Stimulated activated CD8-positive, alpha-beta memory T cell treated with anti-CD3 and anti-CD28 coated beads, Interleukin-15, amount 100 ng/mL, for 4 hours (primary cell): ENCODE measurements at places on chromosomes 12 and 14.

- DNase-seq = no peak
Measured at GRCh38 chr12:49105504-49106084, 5.1 kb downstream of the LMBR1L start.

GRCh38 chr12:27534060-27534764 lies 10.2 kb downstream of the PPFIBP1 start:
- no peak for DNase-seq

GRCh38 chr14:61671082-61671481 lies 24.2 kb upstream of the HIF1A start:
- no peak for DNase-seq

DNA sequence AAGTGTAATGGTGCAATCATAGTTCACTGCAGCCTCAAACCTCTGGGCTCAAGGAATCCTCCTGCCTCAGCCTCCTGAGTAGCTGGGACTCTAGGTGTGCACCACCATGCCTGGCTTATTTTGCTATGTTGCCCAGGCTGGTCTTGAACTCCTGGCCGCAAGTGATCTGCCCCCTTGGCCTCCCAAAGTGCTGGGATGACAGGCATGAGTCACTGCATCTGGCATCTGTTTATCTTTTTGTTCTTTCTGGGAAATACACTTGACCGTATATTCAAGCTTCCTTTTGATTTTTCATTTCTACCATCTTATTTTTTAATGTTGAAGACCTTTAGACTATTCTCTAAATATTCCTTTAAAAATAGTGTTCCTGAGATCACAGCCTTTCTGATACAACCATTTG lies 82.4 kb upstream of the OSBPL8 start:
- DNase-seq = no peak

GRCh38 chr12:17609153-17609552 lies 480.8 kb downstream of the RERGL start:
- no peak for DNase-seq

GRCh38 chr12:26010293-26010821 lies 51.9 kb downstream of the RASSF8 start:
- no peak for DNase-seq

DNA sequence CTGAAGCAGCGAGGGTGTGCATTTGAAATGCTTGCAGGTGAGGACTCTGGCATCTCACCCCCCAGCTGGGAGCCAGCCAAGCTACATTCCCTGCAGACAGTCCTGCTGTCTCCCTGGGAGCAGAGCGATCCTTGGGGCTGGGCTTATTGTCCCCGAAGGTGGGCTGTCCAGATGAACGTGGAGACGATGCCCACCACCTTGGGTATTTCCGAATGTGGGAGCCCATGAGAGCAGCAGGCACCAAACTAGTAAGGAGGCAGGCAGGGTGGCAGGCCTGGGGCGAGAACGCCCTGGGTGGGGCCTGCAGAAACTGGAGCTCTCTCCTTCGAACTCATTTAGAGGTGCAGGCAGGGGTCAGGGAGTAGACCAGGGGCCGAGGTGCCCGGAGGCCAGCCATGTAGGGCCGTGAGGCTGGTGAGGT lies 18.5 kb downstream of the ZBTB42 start:
- DNase-seq = no peak

GRCh38 chr14:99230208-99231151 lies 41.5 kb downstream of the BCL11B start:
- peak; percentile 63 for DNase-seq

GRCh38 chr14:93969082-93969828 lies 7.1 kb downstream of the ASB2 start:
- no peak for DNase-seq

DNA sequence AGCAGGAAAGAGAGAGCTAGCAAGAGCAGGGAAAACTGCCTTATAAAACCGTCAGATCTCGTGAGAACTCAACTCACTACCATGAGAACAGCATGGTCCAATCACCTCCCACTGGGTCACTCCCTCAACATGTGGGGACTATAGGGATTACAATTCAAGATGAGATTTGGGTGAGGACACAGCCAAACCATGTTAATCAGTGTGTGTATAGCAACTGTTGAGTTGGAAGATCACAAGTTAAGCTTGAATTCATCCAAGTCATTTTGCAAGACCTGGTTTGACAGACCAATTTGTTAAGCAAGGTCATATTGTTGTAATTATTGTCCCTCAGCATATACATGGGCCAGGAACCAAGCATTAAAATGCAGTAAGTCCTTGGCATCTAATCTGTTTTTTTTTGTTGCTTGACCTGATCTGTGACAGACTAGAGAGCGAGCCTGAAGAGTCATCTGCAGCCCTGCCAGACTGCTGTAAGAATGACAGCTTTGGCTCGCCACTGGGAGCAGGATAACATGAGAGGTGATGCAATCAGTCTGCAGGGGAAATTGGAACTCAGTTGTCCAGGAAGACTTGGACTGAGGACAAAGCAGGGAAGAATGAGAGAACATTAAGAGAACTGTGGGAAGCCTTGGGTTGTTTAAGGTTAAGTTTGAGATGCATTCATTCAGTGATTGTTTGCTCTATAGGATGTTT lies 297.6 kb upstream of the SEL1L start:
- no peak for DNase-seq
